ENCODE measurements at places on chromosomes 7 and 10. TPM values are rescaled to one million over a fixed set of nuclear protein-coding genes. Genes with fewer than 3 reads are reported as not detected.

- H3K4me3 ChIP-seq: no peak overlapping the region
- H3K27ac ChIP-seq: no peak overlapping the region
- H3K27me3 ChIP-seq: no peaks in the 10 kb centered on the region
- no peaks in the 10 kb centered on the region for H3K36me3 ChIP-seq
- no peak for DNase-seq
Measured at GRCh38 chr7:153324094-153324493, 564.5 kb downstream of the ACTR3B start.

DNA sequence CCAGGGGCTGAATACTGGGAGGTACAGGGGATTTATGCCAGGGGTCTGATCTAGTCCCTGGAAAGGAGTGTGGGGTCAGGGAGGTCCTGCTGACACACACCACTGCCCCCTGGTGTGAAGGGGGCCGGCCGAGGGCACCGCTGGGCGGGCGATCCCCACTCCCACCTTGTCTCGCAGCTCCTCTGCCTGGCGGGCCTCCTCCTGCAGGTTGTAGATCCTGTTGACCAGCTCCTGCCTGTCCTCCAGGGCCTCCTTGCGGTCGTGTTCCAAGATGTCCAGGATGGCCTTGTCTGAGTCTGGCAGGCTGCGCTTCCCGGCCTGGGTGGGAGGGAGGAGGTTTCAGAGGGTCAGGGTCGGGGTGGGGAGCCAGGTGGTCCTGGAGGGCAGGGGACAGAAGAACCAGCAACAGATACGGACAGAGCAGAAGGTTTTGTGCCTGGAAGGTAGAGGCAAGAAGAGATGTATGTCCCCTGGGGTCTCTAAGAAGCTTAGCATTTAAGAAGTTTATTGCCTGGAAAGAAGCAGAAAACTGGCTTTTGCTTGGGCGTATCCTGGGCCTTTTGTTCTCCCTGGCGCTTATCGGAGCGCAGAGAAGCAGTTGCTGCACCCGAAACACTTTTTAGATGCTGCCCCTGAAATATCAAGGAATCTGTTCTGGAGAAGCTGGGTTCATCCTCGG, 94.5 kb upstream of the GNA12 start:
- H3K36me3 ChIP-seq: peaks cover 6% of the 10 kb centered on the region
- DNase-seq: no peak
- no peak overlapping the region for H3K4me3 ChIP-seq
- H3K27me3 ChIP-seq: no peaks in the 10 kb centered on the region

DNA sequence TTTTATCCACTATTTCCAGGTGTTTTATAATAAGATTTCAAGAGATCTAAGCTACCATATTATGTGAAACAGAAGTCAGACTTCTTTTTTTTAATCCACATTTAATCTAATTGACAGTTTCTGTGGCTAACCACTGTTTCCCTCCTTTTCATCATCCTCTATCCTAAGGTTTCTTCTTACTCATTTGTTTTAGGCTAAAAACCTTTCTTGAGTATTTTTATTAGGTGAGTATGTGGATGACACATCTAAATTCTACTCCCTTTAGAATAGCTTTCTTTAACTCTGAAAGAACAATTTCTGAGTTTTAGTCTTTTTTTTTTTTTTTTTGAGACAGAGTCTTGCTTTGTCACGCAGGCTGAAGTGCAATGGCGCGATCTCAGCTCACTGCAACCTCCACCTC, 62.7 kb downstream of the NPY start:
- no peak overlapping the region for H3K27ac ChIP-seq
- no peak for DNase-seq
- H3K36me3 ChIP-seq: no peaks in the 10 kb centered on the region

DNA sequence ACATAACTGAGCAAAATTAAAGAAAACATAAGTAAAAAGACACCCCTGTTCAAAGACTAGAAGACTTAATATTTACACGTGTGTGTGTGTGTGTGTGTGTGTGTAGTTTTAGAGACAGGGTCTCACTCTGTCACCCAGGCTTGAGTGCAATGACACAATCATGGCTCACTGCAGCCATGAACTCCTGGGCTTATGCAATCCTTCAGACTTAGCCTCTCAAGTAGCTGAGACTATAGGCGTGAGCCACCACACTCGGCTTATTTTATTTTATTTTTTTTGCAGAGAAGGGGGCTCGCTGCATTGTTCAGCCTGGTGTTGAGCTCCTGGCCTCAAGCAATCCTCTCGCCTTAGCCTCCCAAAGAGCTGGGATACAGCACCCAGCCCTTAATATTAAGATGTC, 90.3 kb downstream of the JMJD1C start:
- H3K36me3 ChIP-seq: no peaks in the 10 kb centered on the region
- peaks cover 22% of the 10 kb centered on the region for H3K4me1 ChIP-seq
- H3K27me3 ChIP-seq: no peaks in the 10 kb centered on the region
- no peak for DNase-seq
- no peak overlapping the region for H3K4me3 ChIP-seq

DNA sequence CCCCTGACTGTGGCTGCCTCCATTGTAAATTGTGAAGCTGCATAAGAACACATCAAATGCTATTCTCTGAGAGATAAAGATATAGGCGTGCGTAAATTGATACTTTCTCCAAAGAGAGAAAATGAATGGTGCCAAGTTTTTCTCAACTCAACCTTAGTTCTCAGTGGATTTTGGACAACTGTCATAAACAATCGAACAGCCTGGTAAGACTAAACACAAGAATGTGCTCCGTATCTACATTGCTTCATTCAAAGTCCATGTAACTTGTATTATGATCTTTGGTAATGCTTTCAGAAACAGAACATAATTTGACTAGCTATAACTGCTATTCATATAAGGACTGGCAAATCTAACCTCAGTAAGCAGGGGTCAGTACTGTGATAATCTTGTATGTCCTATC, 429.1 kb downstream of the SEMA3D start:
- no peak overlapping the region for H3K27ac ChIP-seq
- H3K4me1 ChIP-seq: no peaks in the 10 kb centered on the region

GRCh38 chr7:104873401-104873800, 140.6 kb upstream of the KMT2E start:
- no peak for DNase-seq
- no peaks in the 10 kb centered on the region for H3K4me1 ChIP-seq
- H3K27me3 ChIP-seq: no peaks in the 10 kb centered on the region
- no peak overlapping the region for H3K4me3 ChIP-seq
- H3K36me3 ChIP-seq: no peaks in the 10 kb centered on the region

- no peak overlapping the region for H3K27ac ChIP-seq
- no peaks in the 10 kb centered on the region for H3K27me3 ChIP-seq
- no peaks in the 10 kb centered on the region for H3K36me3 ChIP-seq
- no peak for DNase-seq
- no peaks in the 10 kb centered on the region for H3K4me1 ChIP-seq
Measured at GRCh38 chr10:131646551-131647525, 254.0 kb upstream of the PPP2R2D start.

- H3K27ac ChIP-seq: no peak overlapping the region
- no peak for DNase-seq
- H3K4me1 ChIP-seq: no peaks in the 10 kb centered on the region
- no peaks in the 10 kb centered on the region for H3K27me3 ChIP-seq
Measured at GRCh38 chr7:2131800-2132199, 100.9 kb downstream of the MAD1L1 start.

- H3K27me3 ChIP-seq: no peaks in the 10 kb centered on the region
- no peak for DNase-seq
- peaks cover 8% of the 10 kb centered on the region for H3K4me1 ChIP-seq
- H3K36me3 ChIP-seq: no peaks in the 10 kb centered on the region
- no peak overlapping the region for H3K27ac ChIP-seq
- no peak overlapping the region for H3K4me3 ChIP-seq
Measured at GRCh38 chr7:31853380-31853779, 166.4 kb downstream of the PPP1R17 start.

DNA sequence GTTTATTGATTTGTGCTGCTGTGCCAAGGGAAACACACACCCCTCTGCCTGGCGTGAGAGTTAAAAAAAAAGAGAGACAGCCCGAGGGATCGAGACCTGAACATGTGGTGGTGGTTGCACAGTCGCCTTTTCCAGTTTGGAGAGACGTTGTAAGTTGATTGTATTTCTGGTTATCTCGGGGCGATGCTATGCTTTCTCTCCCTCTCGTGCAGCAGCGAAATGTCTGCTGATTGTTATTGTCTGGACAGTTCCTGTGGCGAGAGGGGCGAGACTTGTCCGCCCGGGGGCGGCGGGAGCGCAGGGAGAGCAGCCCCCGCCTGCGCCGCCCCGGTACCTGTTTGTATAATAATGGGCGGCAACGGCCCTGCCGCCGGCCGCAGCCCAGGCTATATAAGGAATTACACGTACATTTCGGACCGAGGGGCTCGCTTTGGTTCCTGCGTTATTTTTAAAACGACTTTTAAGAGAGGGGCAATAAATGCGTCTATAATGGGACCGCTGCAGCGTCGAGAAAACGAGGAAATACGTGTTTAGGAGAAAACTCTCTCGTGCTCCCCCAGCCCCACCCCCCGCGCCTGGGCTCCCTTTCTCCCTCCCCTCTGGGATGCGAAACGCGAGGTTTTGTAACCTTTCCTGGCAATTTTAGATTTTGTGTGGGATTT, 1.7 kb downstream of the ZEB1 start:
- DNase-seq: peak; percentile 71
- peaks cover 52% of the 10 kb centered on the region for H3K4me1 ChIP-seq
- peak overlapping the region; percentile 89 for H3K27ac ChIP-seq
- H3K4me3 ChIP-seq: peak overlapping the region; percentile 88
- H3K36me3 ChIP-seq: no peaks in the 10 kb centered on the region

- H3K27ac ChIP-seq: no peak overlapping the region
- no peaks in the 10 kb centered on the region for H3K36me3 ChIP-seq
- no peaks in the 10 kb centered on the region for H3K27me3 ChIP-seq
- no peak overlapping the region for H3K4me3 ChIP-seq
- H3K4me1 ChIP-seq: peaks cover 17% of the 10 kb centered on the region
- DNase-seq: no peak
Measured at GRCh38 chr7:114354306-114354705, 60.3 kb upstream of the FOXP2 start.

- no peak for DNase-seq
- no peaks in the 10 kb centered on the region for H3K36me3 ChIP-seq
- no peak overlapping the region for H3K27ac ChIP-seq
- H3K4me1 ChIP-seq: no peaks in the 10 kb centered on the region
Measured at GRCh38 chr7:121267612-121268011, 61.2 kb upstream of the WNT16 start.

DNA sequence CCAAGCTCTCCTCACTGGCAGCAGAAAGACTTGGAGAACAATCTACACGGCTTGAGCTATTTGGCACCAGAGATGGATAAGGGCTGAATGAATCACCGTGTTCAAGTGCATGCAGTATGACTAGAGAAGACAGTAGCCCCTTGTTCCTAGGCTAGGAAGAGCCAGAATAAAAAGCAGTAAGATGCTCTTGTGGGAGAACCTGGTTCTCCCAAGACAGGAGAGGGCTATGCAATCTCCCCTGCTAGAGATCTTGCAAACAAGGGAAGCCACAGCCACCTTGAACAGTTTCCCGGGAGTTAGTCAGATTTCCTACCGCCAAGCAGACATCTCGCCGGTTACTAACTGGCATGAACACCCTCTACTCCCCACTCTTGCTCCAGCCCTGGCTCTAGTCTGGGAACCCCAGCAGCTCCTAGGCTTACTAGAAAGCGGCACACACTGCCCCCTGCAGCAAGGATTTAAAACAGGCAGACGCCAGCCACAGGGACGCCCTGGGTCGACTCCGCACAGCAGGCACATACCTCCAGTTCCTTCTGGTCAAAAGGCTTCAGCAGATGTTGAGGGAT, 107.3 kb downstream of the SMURF1 start:
- peaks cover 16% of the 10 kb centered on the region for H3K36me3 ChIP-seq
- H3K27me3 ChIP-seq: no peaks in the 10 kb centered on the region
- peaks cover 12% of the 10 kb centered on the region for H3K4me1 ChIP-seq
- H3K4me3 ChIP-seq: no peak overlapping the region
- DNase-seq: peak; percentile 27
- no peak overlapping the region for H3K27ac ChIP-seq

DNA sequence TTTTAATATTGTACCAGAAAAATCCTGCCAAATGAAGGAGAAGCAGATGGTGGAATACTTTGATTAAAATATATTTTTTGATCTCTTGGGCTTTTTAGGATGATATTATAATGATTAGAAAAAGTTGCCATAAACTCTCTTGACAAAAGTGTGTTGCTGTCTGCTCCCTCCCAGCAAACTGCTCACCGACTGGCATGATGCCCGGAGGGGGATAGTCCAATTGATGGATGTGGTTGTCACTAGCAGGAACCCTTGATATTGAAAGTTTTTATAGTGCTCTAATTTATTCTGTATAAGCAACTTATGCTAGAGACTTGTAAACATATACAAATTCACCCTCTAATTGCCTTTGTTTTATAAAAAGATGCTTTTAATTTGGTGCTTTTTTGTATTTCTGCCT, 114.0 kb downstream of the DNAH11 start:
- H3K27me3 ChIP-seq: no peaks in the 10 kb centered on the region
- no peak overlapping the region for H3K27ac ChIP-seq
- no peak for DNase-seq
- no peaks in the 10 kb centered on the region for H3K4me1 ChIP-seq

DNA sequence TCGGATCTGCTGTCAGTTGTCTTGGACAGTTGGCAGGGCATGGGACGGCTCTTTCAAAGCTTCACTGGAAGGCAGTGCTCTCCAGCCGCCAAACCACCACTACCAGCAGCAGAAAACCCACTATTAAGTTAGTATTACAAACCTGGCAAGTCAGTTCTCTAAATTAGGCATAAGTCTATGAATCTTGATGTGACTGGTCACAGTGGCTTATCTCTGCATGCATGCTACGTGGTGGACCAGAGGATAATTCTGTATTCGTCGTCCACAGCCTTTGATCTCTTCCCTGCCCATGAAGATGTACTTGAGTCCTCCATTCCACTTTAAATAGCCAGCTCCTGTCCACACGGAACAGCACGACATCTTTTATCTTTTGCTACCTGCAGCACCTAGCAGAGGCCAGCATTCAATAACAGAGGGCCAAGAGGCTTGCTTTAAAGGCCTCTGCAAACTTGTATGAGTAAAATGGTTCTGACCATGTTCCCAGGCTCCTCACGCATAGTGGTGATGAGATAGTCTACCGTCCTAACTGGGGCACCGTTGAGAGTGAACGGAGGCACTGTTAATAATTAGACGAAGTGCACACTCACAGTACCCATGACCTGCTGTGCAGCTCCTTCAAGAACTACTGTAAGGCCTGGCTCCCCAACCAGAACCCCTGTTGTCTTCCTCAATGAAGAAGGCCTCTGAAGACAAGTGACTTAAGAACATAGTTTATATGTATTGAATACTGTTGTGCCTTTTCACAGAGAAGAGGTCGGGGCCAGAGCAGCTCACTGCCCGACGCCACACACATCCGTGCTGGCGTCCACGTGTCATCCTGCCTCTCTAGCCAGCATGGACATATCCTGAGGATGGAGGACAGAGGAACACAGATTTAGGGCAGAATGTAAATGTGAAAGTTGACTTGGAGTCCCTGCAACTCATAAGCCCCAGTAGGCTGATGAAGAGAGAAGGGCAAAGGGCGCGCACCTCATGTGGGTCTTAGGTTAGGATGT, 1.0 kb downstream of the GPR146 start:
- DNase-seq: no peak
- no peak overlapping the region for H3K27ac ChIP-seq
- H3K36me3 ChIP-seq: no peaks in the 10 kb centered on the region
- no peaks in the 10 kb centered on the region for H3K27me3 ChIP-seq
- peak overlapping the region; percentile 67 for H3K4me3 ChIP-seq

The FOXP2 gene
- total RNA-seq: 3.3 TPM

The UPK3B gene
- 0.97 TPM for total RNA-seq

The CDK14 gene
- 41.5 TPM for total RNA-seq

The PRKRIP1 gene
- 25.7 TPM for total RNA-seq

The NANOS1 gene
- total RNA-seq: 0.40 TPM

The ZNF487 gene
- 3.0 TPM for total RNA-seq

All from endothelial cell of umbilical vein (primary cell).